Heart left ventricle (tissue), 16 donors: ENCODE measurements at places on chromosomes 7 and 10.
A peak's percentile ranks its signal among the peaks of the same experiment; 100 is the strongest.

- DNase-seq: peak; percentile 48
Measured at GRCh38 chr7:66697449-66698438, 42.8 kb upstream of the RABGEF1 start.

DNA sequence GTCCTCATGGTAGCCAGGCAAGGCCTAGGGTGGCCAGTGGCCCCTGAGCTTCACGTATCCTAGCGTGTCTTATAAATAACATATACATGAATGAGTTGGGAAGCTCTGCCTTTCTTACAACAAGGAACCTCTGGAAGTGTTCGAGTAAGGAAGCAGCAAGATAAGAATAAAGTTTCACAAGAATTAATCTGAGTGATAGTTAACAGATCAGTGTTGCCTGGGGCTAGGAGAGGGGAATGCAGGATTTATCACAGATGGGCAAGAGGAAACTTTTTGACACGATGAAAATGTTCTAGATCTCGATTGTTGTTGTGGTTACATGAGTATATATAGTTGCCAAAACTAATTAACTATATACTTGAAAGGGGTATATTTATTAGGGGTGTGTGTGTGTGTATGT is 74.2 kb downstream of the TSPAN12 start:
- DNase-seq: no peak

DNA sequence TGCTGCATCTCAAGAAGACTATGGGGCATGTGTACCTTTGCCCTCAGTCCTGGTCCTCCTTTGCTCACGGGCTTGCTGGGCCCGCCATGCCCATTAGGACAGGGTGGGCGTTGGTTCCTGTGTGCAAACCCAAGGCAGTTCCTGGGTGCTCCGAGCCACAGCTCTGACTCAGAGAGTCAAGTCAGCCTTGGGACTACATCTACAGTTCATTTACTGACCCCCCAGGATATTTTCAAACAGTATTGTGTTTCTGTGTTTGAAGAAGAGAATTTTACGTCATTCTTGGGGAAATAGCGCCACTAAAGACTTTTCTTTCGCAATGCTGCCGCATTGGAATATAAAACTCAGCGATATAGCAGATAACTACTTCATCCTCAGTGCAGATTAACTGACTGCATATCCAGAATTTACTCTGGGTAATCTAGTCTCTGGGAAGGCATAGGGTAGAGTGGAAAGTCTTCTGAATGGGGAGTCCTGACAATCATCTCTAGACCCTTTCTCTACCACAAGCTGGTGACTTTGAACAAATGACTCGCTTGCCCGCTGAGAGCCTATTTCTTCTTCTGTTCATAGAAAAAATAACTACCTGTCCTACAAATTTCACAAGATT is 638.9 kb upstream of the FZD8 start:
- no peak for DNase-seq

DNA sequence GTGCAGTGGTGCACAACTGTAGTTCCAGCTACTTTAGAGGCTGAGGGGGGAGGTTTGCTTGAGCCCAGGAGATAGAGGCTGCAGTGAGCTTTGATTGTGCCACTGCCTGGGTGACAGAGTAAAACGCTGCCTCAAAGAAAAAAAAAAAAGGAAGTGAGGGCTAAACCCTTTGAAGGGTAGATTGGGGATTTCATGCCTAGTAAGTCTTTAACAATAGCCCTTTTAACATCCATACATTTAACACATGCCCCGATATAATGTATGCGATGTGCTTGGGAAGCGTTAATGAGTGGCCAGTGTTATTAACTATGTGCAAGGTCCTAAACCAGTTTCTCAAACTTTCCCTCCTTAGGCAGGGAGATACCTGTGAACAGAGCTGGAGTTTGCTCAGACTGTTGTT is 229.2 kb upstream of the HPS1 start:
- DNase-seq: no peak

DNA sequence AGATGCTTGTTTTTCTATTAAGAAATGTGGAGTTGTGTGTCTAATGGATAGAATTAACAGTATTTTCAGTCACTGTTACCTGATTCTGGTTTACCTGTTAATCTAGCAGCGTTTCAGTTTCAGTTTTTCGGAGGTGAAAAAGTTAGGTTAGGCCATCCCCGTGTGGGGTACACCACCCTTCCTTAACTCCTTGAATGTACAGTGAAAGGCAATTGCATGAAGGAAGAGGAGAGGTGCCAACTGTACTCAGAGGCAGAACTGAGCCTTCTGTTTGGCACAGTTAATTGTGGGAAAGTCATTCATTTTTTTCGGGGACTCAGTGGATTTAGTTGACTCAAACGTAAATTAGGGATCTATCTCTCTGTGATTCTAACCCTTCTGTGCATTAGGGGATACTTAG is 35.5 kb downstream of the RPA3 start:
- no peak for DNase-seq

DNA sequence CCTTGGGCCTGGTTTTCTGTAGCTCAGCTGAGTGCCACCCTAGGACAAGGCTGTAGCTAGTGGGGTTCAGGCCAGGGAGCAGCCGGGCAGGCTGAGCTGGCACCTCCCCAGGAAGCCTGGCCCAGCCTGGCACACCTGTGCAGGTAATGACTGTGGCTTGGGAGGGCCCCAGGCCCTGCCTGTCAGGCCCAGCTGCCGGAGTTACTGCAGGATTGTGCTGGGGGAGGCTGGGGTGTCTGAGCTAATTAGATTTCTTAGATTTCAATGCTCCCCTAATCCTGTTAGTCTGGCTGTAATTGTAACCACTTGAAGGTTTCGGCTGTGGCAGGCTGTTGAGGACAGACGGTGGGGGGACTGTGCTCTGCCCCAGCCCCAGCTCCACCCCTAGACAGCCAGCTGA is 6.0 kb downstream of the ZMIZ1 start:
- DNase-seq: no peak

- no peak for DNase-seq
Measured at GRCh38 chr10:29254123-29255046, 34.5 kb upstream of the LYZL1 start.

DNA sequence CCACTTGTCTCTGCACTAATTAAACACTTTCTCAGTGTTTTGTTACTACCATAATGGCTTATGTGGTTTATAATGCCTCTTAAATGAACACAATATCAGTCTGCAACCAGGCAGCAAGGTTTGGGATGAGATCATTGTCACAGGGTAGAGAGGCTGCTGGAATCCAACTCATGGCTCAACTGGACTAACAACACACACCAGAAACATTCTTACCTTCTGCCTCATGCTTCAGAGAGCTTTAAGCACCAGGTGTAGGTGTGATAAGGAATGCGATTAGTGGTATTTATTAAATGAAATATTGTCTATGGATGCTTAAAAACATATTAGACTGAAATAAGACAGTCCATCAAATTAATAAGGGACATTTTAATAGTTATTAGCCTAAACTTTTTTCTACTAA is 25.4 kb downstream of the PTF1A start:
- no peak for DNase-seq

- no peak for DNase-seq
Measured at GRCh38 chr10:122701652-122702051, 2.0 kb upstream of the C10orf120 start.

- DNase-seq: peak; percentile 46
Measured at GRCh38 chr10:89278034-89278535, 23.8 kb upstream of the IFIT2 start.

DNA sequence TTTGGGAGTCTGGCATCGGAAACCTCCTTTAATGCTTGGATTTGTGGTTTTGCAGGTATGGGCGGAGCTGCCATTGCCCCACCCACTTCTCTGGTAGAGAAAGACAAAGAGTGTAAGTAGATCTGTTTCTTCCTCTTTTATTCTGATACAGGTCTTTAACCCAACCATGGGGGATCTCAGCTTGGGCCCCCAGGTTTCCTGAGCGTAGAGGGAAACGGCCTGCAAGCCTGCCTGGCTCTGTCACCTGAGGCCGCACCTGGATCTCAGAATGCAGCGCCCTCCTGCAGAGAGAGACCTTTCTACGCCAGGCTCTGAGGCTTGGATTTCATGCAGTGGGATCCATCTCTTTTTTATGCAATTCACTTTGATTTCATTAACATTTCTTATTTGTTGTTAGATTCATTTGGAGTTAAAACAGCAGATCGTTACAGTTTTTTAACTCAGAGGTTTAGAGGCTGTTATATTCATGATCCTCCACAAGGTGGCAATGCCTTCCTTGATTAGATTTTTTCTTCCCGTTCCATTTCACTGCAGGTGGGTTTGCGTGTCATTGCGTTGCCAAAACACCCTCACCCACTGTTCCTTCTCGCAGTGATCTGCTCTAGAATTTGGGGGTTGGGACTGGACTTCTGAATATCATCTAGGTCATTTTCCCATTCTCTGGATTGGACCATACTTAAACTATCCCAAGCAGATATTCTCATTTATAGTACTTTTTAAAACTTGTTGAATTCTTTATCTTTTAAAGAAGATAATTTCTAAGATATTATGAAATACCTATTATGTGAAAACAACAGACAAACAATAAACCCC is 20.0 kb downstream of the RBM17 start:
- DNase-seq: no peak

DNA sequence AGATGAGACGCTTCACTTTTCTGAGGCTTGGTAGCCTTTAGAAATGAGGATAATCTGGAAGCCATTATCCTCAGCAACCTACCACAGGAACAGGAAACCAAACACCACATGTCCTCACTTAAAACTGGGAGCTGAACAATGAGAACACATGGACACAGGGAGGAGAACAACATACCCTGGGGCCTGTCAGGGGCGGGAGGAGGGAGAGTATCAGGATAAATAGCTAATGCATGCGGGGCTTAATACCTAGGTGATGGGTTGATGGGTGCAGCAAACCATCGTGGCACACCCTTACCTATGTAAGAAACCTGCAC is 48.9 kb downstream of the LRGUK start:
- DNase-seq: no peak

GRCh38 chr7:153840861-153841260 is 211.3 kb upstream of the DPP6 start:
- DNase-seq: no peak

GRCh38 chr10:123011987-123012386 is 3.2 kb downstream of the ACADSB start:
- DNase-seq: no peak

DNA sequence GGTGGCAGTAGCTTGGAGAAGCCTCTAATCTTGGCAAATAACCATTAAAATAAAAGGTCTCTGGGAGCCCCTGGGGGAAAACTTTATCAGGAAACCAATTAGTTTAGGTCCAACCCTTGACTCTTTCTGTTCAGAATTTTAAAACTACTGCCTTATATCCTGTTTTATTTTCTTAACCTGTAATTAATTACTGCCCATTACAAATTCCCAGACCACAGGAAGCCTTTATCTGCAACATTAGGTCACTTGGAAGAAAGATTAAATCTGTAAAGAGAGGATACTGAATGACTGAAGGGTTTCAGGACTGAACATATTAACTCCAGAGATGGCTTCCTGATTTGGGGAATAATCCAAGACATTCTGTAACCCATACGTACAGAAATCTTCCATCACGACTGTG is 320.5 kb upstream of the SORCS1 start:
- DNase-seq: no peak

- no peak for DNase-seq
Measured at GRCh38 chr10:122034149-122034756, 45.3 kb downstream of the TACC2 start.

GRCh38 chr7:99079104-99079503 is 64.8 kb downstream of the SMURF1 start:
- DNase-seq: no peak

- DNase-seq: no peak
Measured at GRCh38 chr10:89032141-89032891, 41.7 kb downstream of the FAS start.

DNA sequence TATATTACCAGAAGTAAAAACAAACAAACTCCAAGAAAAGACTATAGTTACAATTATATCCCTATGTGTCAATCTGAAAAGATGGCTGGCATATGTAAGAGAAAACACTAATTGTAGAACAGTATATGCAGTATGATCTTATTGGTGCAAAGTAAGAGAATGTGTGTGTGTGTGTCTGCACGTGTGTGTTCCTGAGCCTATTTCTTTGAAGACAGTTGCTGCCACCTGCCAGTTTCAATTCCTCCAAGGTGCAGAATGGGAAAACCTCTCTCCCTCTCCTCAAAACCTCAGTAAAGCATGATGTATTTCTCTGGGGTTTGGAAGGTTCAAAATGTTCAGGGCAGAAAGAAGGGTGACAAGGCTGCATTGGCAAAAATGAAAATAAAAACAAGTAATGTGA is 8.8 kb upstream of the SFTPA1 start:
- no peak for DNase-seq
